ENCODE measurements at places on chromosomes 6 and 20.

- no peak for DNase-seq
These were observed 286.5 kb upstream of the NT5E start for GRCh38 chr6:85163156-85164080.

GRCh38 chr6:101433141-101433540 is 39.6 kb downstream of the GRIK2 start:
- DNase-seq = no peak

GRCh38 chr6:157634546-157634945 is 188.5 kb upstream of the SNX9 start:
- DNase-seq = no peak

DNA sequence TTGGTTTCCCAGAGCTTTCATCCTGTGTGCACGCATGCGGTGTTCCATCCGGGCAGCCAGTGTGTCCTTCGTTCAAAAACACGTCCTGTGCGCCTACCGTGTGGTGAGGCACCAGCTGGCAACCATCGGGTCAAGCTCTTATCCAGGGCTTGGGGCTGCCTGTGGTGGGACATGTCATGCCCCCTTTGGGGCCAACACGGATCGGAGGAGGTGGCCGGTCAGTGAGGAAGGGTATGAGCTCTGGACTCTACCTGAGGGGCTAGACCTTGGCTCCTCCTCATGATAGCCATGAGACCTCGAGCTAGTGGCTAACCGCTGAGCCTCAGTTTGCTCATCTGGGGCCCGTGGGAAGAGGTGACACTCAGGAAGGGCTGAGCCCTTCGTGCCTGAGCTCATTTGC is 158.5 kb upstream of the PMEPA1 start:
- no peak for DNase-seq

DNA sequence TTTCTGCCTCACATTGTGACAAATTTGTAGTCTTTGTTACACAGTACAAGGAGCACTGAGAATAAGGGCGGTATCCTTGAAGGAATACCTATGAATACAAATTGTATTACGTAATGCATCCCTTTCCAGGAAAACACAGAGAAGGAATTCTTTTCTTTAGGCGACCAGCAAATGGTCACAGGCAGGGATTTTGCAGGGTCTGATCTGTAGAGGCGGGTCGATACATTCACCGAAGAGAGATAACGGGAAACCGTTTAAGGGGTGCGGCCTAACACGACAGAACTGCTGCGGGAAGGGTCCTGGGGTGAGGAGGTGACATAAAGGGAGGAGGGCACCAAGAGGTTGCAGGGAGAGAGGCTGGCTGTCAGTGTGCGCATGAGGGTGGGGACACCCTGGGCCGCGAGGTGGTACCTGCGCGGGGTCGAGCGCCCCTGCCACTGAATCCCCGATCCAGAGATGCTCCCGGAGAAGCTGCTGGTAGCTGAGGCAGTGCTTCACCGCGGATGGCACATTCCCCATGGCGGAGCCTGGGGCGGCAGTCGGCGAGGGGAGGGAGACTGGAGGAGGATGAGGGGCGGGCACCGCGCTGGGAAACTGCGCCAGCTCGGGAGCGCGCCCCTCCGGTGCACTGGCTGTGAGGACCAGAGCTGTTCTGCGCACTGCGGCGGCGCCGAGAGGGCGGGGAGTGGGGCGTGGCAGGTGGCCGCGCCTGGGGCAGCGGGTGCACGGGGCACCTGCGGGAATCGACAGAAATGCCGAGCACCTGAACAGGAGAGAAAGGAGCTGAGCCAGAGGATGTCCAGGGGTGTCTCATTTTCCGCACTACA is at the start of gene HMGCLL1:
HMGCLL1 (minus strand) TSS at position 656 of the 827 bp plus-strand sequence; CDS start at position 519, 137 bp downstream.
- DNase-seq = no peak

GRCh38 chr6:31354864-31355582 is 2.0 kb downstream of the HLA-B start:
- DNase-seq = no peak

Data from NCI-H2107 (cell line).